ENCODE measurements at places on chromosomes 1 and 21.

GRCh38 chr1:108540977-108541376, 18.9 kb upstream of the EEIG2 start:
- no peak for DNase-seq

- DNase-seq = no peak
Measured at GRCh38 chr21:46622226-46622625, 13.2 kb upstream of the PRMT2 start.

GRCh38 chr1:69230208-69230607, 337.5 kb upstream of the LRRC7 start:
- no peak for DNase-seq

- no peak for DNase-seq
Measured at GRCh38 chr1:217747156-217747769, 116.1 kb downstream of the SPATA17 start.

DNA sequence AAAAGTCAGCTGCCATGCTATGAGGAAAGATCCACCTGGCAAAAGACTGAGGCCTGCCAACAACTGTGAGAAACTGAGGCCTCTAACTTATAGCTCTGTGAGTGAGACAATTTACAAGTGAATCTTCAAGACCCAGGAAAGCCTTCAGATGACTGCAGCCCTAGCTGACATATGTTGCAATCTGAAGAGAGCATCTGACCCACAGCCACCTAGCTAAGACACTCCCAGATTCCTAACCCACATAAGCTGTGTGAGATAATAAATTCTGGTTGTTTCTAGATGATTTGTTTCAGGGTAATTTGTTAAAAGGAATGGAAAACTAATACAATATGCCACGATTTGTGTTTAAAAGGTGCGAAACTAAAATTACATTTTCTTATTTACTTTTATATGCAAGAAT, 55.1 kb downstream of the HFM1 start:
- DNase-seq = no peak

GRCh38 chr1:84700070-84700469, 9.8 kb upstream of the SSX2IP start:
- no peak for DNase-seq

DNA sequence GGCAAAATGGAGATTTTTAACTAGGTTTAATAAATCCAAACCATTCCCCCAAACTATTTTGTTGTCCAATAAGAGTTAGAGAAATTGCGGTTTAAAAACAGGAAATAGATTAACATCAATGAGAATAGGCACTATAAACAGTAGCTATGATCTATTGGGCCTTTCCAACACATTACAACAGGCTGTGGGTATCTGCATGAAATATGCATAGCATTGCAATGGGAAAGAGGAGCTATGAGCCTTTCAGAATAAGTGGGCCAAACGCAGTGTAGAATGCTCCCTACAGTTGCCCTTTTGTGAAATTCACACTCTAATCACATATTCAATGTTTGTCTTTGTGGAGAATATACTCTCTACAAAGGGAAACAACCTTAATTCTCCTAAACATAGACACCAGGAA, 305.5 kb upstream of the PRMT6 start:
- DNase-seq = no peak

DNA sequence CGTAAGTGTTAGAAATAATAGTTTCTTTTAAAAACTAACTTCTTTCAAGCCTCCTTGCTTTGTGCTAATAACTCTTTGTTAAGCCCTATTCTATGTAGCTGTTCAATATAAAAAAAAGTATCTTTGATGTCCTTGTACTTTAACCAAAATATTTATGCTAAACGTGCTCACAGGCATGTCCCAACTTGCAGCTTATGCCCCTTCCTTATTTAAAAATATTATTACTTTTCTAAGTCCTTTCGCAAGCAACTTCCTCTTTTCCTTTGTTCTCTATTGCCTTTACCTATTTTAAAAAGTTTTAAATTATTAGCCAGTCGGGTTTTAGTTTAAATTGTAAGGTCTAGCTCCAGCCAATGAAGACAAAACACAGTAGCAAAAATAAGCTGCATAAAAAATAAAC, 43.4 kb upstream of the NBPF3 start:
- no peak for DNase-seq

DNA sequence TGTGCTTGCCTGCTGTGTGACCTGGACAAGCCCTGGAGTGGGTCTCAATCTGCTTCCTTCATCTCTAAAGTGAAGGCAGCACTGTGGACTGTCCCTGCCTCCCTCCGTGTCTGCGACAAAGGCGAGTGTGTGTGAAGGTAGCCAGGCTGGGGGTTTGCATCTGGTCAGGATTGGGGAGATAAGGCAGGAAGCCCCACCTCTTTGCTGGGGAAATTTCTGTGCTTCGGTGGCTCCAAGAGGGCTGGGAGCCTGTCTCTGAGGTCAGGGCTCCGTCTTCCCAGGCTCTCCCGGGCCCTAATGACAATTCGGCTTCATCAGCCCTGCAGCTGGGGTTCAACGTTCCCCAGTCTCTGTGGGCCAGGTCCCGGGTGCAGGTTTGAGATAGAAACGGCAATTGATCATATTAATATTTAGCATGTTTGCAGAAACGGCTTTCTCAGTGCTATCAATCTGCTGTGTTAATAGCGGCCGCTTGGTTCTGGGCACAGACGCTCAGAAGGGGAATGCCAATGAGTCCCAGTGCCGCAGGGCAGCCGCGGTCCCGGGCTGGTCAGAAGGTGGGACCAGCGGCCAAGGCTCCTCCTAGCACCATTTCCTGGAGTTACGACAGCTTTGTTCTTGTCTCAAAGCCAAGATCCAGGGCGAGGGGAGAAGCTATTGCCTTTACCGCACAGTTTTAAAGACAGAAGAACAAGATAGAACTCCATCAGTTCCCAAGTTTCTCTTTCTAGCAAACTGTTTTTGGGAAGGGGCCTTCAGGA, 105.7 kb downstream of the PRDM16 start:
- DNase-seq = no peak

DNA sequence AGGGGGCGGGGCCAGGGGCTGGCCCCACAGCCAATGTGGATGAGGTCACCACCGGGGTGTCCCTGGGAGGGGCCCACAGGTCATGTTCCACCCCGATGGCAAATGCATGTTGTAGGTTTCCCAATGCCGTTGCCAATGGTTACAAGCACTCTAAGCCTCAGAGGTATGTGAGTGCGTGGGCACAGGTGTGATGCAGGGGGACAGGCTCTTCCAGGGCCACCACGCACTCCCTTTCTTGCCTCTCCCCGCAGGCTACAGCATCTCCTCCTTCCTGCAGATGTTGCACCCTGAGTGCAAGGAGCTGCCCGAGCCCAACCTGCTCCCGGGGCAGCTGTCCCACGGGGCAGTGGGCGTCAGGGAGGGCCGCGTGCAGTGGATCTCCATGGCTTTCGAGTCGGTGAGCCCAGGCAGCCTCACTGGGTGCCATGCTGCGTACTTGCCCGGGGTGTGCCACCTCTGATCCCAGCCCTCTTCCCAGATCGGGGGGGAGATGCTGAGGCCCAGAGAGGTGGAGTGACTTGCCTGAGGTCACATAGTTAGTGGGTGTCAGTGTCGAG, 52.4 kb downstream of the DISP3 start:
- DNase-seq = no peak

- no peak for DNase-seq
Measured at GRCh38 chr1:110466646-110467280, 15.8 kb downstream of the PROK1 start.

DNA sequence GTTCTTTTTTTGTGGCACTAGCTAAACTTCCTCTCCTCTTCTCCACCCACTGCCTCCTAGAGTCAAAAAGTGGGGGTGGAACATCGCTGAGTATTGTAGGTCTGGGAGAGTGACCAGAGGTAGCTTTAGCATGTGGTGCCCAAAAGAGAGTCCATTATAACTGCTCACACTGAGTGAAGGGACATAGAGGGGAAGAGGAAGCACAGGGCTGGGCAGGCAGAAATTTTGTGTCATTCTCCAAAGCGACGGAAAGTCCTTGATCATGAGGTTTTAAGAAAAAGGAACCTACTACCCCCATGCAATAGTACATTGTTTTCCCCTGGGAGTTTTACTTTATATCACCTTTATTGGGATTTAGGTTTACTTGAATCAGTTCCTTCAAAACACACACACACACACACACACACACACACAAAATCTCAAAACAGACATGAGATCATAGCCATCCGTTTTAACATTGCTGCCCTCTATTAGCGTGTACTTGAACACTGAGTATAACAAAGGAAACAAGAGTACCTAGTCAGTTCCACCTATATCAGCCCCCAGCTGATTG, 4.1 kb downstream of the CD84 start:
- peak; percentile 82 for DNase-seq

GRCh38 chr1:60234776-60235175, 161.2 kb upstream of the C1orf87 start:
- no peak for DNase-seq

DNA sequence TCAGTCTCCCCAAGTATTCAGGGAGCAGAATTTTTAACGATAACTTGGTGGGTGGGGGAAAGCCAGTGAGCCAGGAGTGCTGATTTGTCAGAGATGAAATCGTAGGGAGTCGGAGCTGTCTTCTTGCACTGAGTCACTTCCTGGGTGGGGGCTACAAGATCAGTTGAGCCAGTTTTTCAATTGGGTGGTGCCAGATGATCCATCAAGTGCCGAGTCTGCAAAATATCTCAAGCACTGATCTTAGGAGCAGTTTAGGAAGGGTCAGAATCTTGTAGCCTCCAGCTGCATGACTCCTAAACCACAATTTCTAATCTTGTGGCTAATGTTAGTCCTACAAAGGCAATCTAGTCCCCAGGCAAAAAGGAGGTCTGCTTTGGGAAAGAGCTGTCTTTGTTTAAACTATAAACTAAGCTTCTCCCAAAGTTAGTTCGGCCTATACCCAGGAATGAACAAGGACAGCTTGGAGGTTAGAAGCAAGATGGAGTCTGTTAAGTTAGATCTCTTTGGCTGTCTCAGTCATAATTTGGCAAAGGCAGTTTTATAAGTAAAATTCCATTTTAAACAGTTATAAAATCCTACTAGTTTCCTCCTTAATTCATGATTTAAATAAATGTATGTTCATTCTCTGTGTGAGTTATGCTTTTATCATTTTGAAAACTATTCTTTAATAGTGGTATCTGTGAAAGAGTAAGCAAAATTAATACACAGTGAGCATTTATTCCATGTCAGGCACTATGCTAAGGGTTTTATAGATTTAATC, 51.7 kb downstream of the SLC16A1 start:
- no peak for DNase-seq

- no peak for DNase-seq
Measured at GRCh38 chr1:197980457-197980856, 63.3 kb downstream of the LHX9 start.

GRCh38 chr1:31387612-31388011, 14.7 kb upstream of the FABP3 start:
- no peak for DNase-seq

GRCh38 chr1:41950820-41951219, 32.1 kb upstream of the HIVEP3 start:
- no peak for DNase-seq

- DNase-seq = no peak
Measured at GRCh38 chr1:90133133-90133532, 138.2 kb downstream of the ZNF326 start.

GRCh38 chr21:42096566-42096965, 25.4 kb downstream of the UMODL1 start:
- no peak for DNase-seq

DNA sequence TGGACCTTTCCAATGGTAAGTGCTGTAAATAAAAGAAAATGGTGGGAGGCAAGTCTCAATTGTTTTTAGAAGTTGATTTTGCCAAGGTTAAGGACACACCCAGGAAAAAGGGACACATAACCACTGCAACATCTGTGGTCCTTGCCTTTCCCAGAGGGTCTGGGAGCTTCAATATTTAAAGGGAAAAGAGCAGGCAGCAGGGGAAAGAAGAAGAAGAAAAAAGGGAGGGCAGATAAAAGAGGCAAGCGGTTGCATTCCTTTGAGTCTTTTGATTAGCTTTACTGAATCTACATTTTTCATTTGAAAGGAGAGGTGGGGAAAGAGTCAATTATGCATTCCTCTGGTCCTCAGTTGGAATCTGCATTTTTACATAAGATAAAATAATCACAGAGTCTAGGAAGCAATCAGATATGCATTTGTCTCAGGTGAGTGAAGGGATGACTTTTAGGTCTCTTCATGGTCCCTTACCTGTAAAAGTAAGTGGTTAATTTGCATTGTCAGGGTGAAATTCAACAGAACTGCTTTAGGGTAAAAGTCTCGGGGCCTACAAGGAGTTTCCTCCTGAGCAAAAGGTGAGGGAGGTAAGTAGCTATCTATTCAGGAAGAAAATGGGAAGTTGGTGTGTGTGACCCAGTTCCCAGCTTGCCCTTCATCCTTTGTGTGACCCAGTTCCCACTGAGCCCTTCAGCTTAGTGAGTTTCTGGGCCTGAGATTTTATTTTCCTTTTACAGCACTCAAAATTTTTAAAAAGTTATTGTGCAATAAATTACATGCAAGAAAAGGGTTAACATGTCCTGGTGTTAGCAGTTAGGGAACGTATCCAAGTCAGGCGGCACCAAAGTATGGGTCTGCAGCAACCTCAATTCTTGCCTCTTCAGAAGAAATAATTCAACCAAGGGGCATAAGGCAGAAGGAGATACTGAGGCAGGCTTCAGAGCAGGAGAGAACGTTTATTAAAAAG, 8.6 kb upstream of the CNIH3 start:
- no peak for DNase-seq

DNA sequence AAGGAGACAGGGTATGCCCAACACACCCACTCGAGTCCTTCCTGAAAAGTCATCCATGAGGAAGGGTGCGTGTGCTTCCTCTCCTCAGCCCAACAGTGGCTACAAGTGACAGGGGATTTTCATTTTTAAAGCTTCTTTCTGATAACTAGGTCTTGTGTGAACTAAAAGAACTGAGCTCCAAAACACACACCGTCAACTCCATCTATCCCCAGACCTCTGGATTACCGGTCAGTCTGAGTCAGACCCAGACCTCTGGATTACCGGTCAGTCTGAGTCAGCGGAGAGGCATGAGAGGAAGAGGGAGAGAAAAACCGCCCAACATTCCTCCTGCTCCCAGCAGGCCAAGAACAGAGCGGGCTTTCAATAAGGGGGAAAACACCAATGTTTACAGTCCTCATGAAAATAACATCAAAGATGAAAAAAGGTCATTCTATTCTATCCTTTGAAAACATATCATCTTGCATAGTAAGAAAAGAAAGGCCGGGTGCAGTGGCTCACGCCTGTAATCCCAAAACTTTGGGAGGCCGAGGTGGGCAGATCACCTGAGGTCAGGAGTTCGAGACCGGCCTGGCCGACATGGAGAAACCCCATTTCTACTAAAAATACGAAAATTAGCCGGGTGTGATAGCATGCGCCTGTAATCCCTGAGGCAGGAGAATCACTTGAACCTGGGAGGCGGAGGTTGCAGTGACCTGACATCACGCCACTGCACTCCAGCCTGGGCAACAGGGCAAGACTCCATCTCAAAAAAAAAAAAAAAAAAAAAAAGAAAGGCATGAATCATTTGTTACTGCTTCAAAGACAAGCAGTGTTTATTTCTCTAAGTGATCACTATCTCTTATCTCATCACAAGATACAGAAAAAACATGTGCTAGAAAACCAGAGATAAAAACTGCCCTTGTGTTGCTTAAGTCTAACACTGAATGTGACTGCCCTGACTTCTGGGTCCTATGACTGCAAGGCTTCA, 3.4 kb downstream of the PTTG1IP start:
- DNase-seq = no peak
